ENCODE measurements at places on chromosomes 16 and 17. TPM values are rescaled to one million over a fixed set of nuclear protein-coding genes. Genes with fewer than 3 reads are reported as not detected.

Gene CCDC200
- total RNA-seq = 0.14 TPM

Gene TPSG1
- total RNA-seq = not detected

Gene MARVELD3
- 0.22 TPM for total RNA-seq

Gene SULT1A4
- 28.4 TPM for total RNA-seq

Gene DNAH9
- 0.13 TPM for total RNA-seq

Gene LGALS9C
- total RNA-seq = not detected

Gene ERN2
- not detected for total RNA-seq

Gene TMEM220
- 3.4 TPM for total RNA-seq

Gene SNRNP25
- total RNA-seq = 58.6 TPM

Gene KRT9
- total RNA-seq = not detected

Gene FOXN1
- total RNA-seq = 0.02 TPM

All from A549 treated with dexamethasone at 1 μM for 4 hours (cell line).